ENCODE measurements at places on chromosomes 5 and 9.

- DNase-seq = no peak
Observed at GRCh38 chr5:179919487-179920060, 11.9 kb upstream of the TBC1D9B start.

GRCh38 chr5:170483701-170484458 lies 19.9 kb upstream of the KCNIP1 start:
- no peak for DNase-seq

DNA sequence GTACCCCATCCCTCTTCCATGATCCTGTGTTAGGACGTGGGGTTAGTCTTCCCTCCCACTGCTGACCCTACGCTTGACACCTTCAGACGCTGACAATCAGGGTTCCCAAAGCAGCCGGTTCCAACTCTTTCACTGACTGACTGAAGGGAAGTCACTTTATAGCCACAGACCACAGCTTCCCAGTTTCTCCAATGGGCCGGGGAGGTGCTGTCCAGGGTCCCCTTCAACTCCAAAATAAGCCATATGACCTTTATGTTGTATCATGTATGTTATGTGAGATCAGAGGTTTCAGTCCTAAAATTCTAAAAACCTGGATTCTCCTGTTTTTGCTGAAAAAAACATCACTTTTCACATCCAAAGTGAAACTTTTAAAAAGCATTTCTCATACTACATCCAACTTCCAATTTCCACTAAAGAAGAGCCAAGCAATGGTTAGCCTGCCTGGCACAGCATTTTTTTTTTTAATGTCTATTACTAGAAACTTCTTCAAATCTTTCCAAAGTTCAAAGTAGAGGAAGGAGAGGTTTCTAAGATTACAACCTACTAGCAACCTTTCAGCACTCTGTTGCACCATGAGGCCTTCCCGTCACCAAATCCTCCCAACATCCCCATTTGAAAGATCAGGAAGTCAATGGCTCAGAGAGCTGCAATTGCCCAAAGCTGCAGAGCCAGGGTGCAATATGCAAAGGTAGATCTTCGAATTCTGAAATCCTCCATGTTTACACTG lies 5.2 kb downstream of the EPB41L4B start:
- DNase-seq = no peak

DNA sequence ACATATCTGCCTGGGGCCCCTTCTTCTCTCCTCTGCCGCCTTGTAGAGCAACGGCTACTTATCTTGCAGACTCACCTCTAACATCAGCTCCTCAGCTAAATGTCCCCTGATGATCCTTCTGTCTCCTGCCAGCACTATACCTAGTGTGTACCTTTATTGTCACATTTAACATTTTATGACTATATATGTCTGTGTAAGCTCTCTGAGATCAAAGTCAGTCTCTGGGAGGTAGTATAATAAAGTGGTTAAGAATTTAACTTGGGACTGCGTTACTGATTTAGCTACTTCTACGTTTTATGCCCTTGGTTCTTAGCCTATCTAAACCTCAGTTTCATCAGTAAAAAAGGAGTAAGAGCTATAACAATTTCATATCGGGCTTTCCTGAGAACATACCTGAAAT lies 2.2 kb downstream of the TMED7 start:
- DNase-seq = no peak

- no peak for DNase-seq
Observed at GRCh38 chr5:133121080-133121479, 69.3 kb downstream of the HSPA4 start.

- no peak for DNase-seq
Observed at GRCh38 chr5:150295172-150295634, 5.6 kb upstream of the CAMK2A start.

GRCh38 chr5:164532235-164532900 lies 1026.9 kb downstream of the MAT2B start:
- no peak for DNase-seq

DNA sequence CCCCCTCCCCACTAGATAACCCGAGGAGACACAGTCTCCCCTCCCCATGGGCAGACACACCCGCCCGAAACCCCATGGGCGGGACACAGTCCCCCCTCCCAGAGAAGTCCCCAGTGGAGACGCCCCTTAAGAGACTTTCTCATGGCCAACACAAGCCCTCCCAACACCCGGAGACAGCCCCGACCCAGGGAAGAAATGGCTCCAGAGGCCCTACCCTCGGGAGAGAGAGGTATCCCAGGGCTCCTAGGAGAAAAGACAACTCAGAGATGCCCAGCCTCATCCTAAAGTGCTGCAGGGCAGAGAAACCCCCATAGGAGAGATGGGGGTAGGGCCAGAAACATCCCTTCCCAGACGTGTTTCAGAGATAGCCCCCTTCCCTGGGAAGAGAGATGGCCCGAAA lies 27.4 kb downstream of the PCDH1 start:
- DNase-seq = no peak

DNA sequence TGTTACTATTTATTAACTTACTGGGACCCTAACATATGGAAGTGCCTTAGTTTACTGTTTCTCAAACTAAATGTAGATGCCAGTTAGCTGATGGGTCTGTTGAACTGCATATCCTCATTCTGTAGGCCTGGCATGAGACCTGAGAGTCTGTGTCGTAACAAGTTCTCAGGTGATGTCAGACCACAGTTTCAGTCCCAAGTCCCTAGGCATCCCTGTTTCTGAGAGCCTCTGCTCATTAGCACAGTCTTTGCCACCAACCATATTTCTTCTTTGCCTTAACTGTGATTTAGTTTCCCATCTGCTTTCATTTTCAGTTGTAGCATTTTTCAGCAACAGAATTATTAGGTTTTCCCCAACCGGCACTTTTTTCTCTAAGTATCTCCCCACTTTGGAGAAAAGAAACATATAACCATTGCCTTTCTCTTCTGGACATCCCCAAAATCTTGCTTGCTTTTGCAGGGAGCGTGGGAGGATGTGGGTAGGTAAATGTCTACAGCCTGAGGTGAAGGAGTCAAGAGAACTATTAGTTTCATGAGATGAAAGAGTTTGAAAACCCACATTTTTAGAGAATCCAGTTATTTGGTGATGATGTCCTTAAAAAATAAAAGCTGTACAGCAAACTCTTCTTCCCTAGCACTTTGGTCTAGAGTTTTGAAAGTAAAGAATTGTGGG lies 74.6 kb downstream of the NUDT12 start:
- no peak for DNase-seq

GRCh38 chr5:58358501-58359178 lies 101.2 kb downstream of the PLK2 start:
- DNase-seq = no peak

GRCh38 chr9:129068990-129069861 lies 11.7 kb upstream of the DOLPP1 start:
- no peak for DNase-seq

DNA sequence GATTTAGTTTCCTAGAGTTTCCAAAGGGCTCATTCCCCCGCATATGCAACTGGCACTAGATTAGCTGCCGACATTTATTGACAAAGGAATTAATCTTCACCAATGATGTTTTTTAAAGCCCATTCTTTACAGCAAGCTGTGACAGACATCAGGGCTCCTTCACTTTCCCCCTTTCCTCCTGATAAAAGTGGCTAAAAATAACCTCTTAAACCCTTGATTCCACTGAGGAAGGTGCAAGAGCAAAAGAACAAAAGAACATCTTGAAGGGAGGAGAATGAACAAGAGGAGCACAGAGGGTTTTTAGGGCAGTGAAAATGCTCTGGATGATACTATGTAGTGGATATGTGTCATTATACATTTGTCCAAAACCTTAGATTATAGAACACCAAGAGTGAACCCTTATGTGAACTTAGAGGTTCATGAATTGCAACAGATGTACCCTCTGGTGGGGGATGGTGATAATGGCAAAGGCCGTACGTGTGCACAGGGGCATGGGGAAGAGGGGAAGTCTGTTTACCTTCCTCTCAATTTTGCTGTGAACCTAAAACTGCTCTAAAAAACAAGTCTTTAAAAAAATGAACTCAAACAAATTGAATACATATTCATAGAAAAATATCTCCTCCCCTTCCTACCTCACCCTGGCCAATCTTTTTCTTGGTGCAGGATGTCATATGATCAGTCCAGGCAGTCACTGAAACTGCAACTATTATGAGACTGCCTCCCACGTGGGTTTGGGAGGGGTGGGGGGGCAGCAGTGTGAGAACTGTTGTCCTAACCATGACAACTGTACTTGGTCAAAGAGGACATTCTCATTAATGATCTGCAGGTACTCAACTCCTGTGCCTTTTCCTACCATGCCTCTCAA lies 83.0 kb downstream of the MARCHF3 start:
- DNase-seq = no peak

- DNase-seq = no peak
Observed at GRCh38 chr5:150013931-150014330, 13.4 kb downstream of the HMGXB3 start.

- no peak for DNase-seq
Observed at GRCh38 chr5:154447089-154447725, 1.4 kb downstream of the SAP30L start.

DNA sequence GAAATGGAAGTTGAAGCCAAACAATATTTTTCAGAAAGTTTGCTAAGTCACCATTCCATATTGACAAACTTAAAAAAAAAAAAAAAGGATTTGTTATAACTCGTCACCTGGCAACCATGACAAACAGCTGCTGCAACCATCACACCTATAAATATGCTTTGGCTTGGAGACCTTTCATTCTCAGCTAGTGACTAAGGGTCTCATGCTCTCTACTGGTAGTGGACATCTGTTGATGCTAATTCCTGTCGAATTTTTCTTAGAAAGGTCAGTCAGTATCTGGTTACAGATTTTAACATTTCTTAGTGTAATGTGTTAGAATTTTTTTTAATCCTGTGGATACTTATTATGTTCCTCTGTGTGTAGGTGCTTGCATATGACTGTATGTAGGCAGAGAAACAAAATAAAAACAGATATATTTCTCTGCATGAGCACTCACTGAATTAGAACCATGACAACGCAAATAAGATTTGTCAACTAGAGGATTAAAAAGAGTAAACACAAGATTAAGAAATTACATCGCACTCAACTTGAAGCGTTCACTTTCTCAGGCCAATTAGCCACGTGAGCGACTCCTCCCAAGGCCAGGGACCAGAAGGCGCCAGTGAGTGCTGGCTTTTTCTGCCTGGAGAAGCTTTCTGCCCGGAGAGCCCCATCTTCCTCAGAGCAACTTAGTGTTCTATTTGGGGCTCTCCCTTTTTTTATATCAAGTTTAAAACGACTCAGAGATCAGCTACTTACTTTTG lies 27.0 kb upstream of the ZNF622 start:
- DNase-seq = peak; percentile 41

DNA sequence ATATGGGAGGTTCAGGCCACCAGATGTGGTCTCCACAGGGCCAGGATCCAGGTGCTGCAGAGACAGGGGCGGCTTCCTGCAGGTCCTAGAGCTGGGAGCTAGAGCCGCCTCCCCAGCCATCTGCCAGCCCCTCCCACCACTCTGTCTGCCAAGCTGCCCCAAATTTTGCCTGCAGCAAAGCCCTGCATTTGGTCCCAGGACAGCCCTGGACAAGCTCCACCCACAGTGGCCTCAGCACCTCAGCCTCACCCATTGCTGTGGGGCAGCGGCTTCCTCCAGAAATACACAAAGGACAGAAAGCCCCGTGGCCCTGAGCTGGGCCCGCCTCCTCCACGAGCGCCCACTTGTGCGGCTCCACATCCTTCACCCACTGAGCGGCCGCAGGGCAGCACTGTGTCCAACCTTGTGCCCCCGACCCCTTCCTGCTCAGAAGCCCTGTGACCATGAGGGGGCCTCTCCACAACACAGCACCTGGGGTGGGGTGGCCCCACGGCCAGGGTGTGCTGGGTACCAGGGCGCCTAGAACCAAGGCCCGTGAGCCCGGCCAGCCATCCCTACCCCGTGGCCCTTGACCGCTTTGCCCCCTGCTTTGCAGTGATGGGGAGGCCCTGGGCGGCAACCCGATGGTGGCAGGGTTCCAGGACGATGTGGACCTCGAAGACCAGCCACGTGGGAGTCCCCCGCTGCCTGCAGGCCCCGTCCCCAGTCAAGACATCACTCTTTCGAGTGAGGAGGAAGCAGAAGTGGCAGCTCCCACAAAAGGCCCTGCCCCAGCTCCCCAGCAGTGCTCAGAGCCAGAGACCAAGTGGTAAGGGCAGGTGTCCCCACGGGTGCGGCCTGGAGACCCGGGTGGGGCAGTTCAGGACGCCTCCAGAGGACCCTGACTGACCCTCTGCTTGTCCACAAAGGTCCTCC lies 3.7 kb upstream of the AJM1 start:
- DNase-seq = no peak

- DNase-seq = no peak
Observed at GRCh38 chr5:41761663-41762062, 108.6 kb downstream of the OXCT1 start.

- peak; percentile 99 for DNase-seq
Observed at GRCh38 chr5:39547553-39548154, 122.9 kb upstream of the DAB2 start.

GRCh38 chr5:56963246-56963645 lies 11.3 kb upstream of the MIER3 start:
- DNase-seq = no peak

DNA sequence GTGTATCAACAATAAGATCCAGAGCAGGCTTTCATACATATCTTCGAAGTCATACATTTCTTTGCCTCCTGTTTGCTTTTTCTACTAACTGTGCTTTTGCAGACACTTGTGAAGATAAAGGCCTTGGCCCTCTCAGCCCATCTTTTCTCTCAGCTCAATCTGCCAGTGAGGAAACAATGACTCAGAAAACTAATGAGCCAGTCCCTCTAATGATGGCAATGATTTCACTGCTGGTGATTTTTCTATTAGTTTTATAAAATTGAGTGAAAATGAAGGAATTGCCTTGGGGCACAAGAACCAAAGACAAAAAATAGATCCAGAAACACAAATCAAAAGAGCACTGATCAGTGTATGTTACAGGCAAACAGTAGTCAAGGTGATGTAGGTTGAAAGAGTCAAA lies 167.7 kb upstream of the PPP2R2B start:
- no peak for DNase-seq

DNA sequence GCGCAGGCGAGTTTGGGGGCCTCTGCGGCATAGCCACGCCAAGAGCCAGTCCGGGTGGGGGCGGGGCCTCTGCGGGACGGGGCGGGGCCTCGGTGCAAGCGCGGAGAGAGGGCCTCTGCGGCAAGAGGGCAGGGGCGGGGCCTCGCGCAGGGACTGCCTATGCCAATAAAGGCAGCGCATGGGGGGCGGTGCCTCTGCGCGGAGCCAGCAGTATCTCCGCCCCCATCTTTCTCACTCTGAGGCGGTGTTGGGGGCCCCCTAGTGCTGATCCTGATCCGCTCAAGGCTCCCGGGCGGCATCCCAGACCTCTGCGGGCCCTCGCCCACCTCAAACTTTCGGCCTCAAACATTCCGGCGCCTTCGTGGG lies 9.2 kb upstream of the GPRIN1 start:
- no peak for DNase-seq
